ENCODE measurements at places on chromosomes 16 and 17.
A peak's percentile ranks its signal among the peaks of the same experiment; 100 is the strongest.

DNA sequence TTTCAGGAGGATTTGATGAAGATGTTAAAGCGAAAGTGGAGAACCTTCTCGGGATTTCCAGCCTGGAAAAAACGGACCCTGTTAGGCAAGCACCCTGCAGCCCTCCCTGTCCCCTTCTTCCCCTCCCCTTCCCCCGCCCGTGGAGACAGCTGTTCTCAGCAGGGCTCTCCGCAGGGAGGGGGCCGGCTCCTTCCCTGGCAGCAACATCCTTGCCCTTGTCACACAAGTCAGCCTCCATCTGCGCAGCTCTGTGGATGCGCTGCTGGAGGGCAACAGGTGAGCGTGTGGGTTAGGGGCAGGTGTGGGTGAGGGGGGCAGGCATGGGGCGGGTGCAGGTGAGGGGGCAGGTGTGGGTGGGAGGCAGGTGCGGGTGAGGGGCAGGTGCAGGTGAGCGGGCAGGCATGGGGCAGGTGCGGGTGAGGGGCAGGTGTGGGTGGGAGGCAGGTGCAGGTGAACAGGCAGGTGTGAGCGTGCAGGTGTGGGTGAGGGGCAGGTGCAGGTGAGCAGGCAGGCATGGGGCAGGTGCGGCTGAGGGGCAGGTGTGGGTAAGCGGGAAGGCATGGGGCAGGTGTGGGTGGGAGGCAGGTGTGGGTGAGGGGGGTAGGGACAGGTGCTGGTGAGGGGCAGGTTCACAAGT is 9.4 kb downstream of the CYBC1 start:
- DNase-seq, result no peak

DNA sequence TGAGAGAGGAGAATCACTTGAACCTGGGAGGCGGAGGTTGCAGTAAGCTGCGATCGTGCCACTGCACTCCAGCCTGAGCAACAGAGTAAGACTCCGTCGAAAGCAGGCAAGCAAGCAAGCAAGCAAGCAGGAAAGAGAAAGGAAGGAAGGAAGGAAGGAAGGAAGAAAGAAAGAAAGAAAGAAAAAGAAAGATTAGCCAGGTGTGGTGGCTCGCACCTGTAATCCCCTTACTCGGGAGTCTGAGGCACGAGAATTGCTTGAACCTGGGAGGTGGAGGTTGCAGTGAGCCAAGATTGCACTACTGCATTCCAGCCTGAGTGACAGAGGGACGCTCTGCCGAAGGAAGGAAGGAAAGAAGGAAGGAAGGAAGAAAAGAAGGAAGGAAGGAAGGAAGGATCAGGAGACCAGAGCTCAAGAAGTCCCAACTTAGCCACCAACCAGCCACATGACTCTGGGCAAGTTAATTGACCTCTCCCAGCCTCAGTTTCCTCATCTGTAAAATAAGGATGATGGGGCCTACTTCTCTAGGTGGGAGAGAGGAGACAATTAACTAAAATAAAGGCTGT is 6.5 kb downstream of the GFAP start:
- DNase-seq, result no peak

- no peak for DNase-seq
These were observed 49.8 kb downstream of the CDH1 start for GRCh38 chr16:68786685-68787418.

DNA sequence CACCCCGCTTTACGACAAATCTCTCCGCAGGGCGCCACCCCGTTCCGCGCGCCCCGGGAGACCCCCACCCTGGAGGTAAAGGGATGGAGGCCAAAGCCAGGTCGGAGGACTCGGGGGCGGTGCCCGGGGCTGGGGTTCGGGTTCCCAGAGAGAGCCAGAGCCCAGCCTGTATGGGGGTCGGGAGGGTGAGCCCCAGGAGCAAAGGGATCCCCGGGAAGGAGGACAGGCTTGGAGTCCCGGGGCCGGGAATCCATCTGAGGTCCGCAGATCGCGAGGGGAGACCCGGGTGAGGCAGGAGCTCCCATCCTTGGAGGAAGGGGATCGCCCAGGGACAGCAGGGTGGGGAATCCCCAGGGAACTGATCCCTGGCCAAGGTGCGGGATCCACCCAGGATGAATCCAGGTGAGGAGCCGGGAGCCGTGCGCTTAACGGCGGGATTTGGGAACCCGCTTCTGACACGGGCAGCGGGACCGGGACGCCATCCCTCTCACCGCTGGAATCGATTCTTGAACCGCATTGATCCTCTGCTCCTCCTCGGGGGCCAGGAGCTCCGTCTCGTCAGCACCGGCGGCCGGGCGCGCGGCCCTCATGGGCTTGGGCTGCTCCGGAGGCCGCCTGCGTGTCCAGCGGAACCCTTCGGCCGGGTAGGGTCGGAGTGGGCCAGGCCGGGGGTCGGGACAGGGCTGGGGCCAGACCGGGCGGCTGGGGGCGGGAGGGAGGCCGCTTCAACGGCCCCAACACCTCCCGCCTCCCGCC is at the start of gene MMD:
TSS of gene MMD (minus strand) at position 657 of the 756 bp plus-strand sequence. CDS start at position 517, 140 bp downstream.
- DNase-seq, result no peak

- no peak for DNase-seq
These were observed 27.2 kb upstream of the KCNJ16 start for GRCh38 chr17:70047619-70048419.

GRCh38 chr17:16027708-16028584 is 28.3 kb downstream of the TTC19 start:
- DNase-seq, result peak; percentile 76

DNA sequence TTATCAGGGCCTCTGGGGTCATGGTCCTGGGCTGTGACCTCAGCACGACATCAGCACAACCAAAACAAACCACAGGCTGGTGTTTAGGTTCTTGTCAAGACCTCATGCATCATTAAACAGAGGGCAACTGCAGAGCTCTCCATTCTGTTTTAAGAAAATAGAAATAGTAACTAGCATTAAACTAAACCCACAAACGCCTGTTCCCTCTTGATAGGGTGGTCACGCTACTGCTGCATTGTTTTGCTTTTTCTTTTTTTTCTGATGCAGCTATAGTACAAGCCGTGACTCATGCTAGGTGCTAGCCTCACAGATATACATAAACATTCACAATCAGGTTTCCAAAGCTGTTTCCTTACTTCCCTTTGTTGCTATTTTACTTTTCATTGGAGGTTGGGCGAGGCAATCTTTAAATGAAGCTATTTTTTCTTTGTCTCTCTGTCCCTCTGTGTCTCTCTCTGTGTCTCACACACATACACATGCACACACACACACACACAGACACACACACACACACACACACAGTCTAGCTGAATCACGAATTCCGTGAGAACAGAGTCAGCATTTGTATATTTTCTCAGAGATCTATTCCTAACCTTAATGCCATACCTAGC is 310.3 kb downstream of the CDH13 start:
- no peak for DNase-seq

DNA sequence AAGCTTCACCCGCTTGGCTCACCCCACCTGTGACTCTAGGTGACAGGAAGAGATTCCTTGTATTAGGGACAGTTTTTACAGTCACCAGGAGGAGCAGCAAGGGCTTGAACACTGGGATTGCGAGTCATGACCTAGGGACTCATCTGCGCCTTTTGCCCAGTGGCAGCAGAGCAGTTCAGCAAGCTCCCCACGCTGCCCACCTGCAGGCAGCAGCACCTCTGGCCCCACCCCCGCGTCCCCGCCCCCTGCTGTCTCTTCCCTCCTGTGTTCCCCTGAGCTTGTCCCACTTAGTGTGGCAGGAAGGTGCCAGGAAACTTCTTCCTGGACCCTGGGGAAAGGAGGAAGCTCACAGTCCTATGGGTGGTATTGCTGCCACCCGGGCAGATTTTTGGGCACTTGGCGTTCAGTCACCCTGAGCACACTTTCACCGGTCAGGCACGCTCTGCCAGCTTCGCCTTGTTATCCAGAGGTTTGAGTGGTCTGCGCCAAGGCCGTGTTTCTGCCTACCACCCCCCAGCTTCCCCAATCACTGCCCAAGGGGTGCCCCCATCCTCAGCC is 8.7 kb downstream of the MMP15 start:
- DNase-seq, result no peak

GRCh38 chr16:15854906-15855703 is 1.7 kb downstream of the MYH11 start:
- no peak for DNase-seq

- no peak for DNase-seq
These were observed 584 bp upstream of the STAT5B start for GRCh38 chr17:42276609-42277341.

DNA sequence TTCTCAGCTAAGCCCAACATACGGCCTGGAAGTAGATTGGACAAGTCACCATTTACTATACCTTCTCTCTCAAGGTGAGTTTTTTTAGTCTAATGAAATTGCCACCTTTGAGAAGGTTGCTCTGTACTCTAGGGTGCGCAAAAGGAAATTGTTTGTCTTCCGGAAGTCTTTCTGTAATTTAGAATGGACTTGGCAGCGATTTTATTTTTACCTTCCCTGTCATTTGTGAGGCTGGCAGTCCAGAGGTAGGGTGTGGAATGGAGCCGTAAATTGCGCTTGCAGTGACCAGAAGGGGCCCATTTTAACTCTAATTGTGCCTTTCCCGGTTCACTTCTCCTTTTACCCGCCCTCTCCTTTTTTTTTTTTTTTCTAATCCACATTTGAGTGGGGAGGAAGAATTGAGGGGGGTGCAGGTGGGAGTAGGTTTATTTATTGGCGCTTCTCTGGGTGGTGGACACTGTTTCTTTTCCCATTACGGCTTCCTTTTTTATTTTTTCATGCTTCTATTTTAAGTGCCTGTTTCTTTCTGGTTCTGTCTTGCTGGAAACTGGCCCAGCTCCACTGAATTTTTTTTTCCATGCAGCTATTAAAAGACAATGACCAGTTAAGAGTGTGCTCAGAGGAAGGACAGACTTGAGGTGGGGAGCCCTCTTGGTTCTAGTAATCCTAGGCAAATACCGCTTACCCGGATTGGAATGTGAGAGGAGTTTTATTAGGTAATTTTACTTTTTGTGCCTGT is 89.7 kb upstream of the CLEC18A start:
- DNase-seq, result peak; percentile 36

- DNase-seq, result no peak
These were observed 21.4 kb downstream of the MYBBP1A start for GRCh38 chr17:4533523-4534504.

- DNase-seq, result no peak
These were observed 181.1 kb downstream of the CCDC182 start for GRCh38 chr17:57563958-57564357.

GRCh38 chr16:56549744-56550385 is 15.0 kb upstream of the MT4 start:
- no peak for DNase-seq

DNA sequence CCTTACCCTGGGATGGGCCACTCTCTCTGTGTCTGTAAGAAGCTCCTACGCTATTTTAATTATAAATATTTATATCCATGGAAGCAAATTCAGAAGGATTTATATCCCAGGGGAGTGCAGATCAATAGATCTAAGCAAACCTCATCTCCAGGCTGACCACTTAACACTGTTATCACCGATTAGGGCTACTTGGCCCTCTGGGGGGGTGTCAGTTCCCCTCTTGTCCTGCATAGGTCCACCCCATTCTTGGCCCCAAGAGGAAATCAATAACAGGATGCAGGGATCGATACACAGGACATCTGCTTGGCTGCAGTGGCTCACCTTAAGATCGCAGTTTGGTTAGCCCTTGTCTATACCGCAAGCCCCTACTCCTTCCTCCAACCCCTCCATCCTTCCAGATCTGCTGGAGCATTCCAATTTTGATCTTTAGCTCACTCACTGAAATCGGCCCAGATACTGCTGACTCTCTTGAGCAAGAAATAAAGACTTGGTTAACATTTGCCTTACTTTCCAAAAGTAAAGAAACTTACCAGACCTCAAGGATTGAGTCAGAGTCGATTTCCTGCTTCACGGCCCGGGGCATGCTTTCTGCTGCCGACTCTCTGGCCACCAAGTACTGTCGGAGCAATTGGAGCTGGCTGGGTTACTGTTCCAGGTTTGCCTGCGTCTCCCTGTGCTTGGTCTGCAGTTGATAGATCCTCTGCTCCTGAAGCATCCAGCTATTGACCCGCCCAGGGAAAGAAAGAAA is 112.3 kb upstream of the PMFBP1 start:
- DNase-seq, result no peak

- DNase-seq, result no peak
These were observed 7.4 kb upstream of the NOTUM start for GRCh38 chr17:81968396-81968745.

- no peak for DNase-seq
These were observed 93.6 kb upstream of the CIBAR2 start for GRCh38 chr16:85205747-85206471.

DNA sequence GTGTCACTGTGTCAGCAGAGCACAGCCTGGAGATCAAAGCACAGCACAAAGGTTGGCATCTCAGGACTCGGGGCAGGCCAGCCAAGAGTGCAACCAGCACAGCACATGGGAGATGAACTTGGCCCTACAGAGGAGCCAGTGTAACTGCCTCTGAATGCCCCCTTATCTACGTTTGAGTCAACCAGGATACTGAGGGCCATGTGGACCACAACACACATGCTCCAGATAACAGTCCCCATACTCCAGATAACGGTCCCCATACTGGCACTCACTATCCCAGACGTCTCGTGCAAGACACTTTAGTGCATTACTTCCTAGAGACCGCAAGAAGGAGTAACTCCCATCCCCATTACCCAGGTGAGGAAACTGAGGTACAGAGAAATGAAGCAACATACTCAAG is 88.2 kb downstream of the XYLT1 start:
- no peak for DNase-seq

- no peak for DNase-seq
These were observed 1.1 kb downstream of the CHTF8 start for GRCh38 chr16:69131167-69131838.

GRCh38 chr17:47708864-47709541 is 15.0 kb downstream of the TBKBP1 start:
- DNase-seq, result no peak

GRCh38 chr16:50315346-50315997 is 49.1 kb downstream of the ADCY7 start:
- DNase-seq, result no peak

- DNase-seq, result no peak
These were observed 8.4 kb upstream of the EXOC7 start for GRCh38 chr17:76111956-76112355.

DNA sequence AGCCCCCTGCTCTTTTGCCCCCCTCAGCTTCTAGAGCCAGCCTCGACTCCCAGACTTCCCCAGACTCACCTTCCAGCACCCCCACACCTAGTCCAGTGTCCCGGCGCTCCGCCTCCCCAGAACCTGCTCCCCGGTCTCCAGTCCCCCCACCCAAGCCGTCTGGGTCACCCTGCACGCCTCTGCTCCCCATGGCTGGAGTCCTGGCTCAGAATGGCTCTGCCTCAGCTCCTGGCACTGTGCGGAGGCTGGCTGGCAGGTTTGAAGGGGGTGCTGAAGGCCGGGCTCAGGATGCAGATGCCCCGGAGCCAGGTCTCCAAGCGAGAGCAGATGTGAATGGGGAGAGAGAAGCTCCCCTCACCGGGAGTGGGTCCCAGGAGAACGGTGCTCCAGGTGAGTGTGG is 2.2 kb downstream of the ARHGEF15 start:
- DNase-seq, result no peak

DNA sequence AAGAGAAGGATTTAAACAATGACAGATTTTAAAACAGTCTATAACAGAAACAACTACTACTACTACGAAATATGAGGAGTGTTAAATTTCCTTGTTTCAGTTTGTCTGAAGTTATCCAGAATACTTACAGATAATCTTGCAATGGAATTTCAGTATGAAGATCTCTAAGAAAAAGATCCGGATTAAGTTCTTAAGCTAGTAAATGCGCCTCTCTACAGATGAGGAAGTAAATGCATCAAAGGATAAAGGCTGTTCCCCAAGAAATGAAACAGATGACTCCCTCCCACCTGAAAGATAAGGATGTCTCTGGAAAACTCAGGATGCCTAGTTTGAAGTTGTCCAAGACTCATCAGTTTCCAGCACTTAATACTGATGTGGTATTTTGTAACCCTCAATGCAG is 105.1 kb downstream of the PARN start:
- DNase-seq, result no peak

GRCh38 chr17:81435652-81436293 is 40.5 kb downstream of the BAHCC1 start:
- DNase-seq, result no peak

GRCh38 chr17:50798424-50799288 is 31.3 kb upstream of the ANKRD40CL start:
- no peak for DNase-seq
